ENCODE measurements at places on chromosomes 5 and 9. TPM values are rescaled to one million over a fixed set of nuclear protein-coding genes. Genes with fewer than 3 reads are reported as not detected.

Gene PAPPA
- total RNA-seq, result 1.3 TPM

Gene DNAJC25
- 7.6 TPM for total RNA-seq

Gene AGXT2
- total RNA-seq, result not detected

Gene C9orf152
- total RNA-seq, result 0.07 TPM

All from airway epithelial cell (primary cell).